ENCODE measurements at places on chromosomes 6 and 20.

DNA sequence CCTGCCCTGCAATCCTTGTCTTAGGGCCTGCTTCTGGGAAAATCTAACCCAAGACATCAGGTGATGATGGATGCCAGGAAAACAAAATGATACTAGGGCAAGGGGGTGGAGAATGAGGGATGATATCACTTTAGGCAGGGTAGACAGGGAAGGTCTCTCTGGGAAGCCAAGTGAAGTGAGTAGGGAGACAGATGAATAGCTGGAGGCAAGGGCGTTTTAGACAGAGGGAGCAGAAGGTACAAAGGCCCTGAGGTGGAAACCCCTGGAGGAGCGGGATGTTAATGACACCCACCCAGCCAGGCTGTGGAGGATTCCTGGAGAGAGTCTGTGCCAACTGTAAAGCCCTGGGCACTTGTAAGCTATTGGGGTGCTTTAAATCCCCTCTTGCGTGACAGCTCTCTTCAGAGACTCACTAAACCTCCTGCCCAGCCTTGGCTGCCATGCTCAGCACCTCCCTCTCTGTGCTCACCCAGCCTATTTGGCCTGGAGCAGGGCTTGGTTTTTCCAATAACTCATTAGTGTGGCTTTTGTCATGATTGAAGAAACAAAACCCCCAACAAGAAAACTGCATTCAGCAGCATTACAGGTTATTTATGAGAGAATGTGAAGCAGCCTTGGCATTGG is 12.4 kb upstream of the MDGA1 start:
- no peak for DNase-seq

GRCh38 chr6:117497237-117497636 is 14.8 kb downstream of the DCBLD1 start:
- DNase-seq: no peak

DNA sequence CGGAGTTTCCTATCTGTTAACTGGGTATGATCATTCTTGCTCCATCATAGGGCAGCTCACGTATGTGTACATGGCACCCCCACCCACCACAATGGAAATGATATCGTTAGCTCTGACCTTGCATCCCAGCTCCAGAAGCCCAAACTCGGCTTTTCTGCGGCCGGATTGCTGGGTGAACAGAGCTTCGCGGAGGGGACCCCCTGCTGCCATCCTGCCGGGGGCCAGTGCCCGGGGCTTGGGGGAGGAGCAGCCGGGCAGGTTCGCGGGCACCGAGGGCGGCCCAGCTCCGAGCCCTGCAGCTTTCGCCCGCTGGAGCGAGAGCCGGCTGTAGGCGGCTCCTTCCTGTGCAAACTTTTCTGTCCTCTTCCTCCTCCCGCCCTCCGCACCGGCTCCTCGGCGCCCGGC is 24.9 kb upstream of the FUCA2 start:
- peak; percentile 13 for DNase-seq

DNA sequence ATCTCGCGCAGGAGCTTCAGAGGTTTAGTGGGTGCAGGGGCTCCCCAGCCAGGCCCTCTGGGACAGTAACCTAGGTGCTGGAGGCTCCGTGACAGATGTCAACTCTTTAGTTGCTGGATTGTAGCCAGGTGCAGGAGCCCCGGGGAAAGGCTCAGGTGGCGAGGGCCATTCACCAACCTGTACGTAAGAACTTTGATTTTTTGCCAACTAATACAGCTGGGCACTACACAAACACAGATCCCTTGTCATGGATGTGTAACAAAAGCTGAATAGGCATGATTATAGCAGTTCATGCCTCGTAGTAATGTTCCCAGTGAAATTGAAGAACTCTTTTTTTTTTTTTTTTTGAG is 82.6 kb downstream of the CDC5L start:
- no peak for DNase-seq
